ENCODE measurements at places on chromosomes 2 and 18.

GRCh38 chr2:85733121-85733960 lies 20.4 kb upstream of the ATOH8 start:
- DNase-seq = no peak

DNA sequence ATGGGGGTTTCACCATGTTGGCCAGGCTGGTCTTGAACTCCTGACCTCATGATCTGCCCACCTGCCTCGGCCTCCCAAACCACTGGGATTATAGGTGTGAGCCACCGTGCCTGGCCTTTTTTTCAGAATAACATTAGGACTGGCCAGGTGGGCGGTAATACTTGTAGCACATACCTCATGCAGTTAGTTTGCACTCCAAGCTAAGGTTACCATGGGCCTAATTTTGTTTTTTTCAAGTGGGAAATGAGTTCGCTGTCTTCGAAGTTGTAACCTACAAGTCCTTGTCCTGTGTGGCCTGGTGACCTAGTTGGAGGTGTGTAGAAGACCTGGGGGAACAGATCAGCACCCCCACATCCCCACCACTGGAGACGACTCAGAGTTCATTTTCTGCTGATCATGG lies 74.8 kb downstream of the LYPD1 start:
- DNase-seq = no peak

- no peak for DNase-seq
Observed at GRCh38 chr2:30073523-30073922, 73.3 kb upstream of the YPEL5 start.

DNA sequence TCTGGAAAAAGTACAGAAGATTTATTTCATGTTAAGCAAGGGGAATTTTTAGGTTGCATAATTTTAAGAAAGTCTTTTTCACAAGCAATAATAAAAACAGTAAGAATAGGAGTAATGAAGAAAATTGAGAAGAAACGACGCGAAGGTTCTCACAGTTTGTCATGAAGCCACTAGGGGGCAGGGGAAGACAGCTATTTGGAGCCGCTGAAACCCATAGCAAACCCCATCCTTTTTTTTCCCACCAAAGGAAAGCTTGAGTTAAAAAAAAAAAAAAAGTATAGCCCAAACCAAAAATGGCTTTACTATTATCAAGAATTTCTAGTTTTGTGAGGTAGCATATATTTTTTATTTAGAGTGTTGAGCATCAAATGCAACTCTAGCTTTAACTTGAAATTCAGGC lies 300.9 kb downstream of the PHLPP1 start:
- peak; percentile 19 for DNase-seq

GRCh38 chr2:119657466-119658145 lies 21.4 kb upstream of the TMEM177 start:
- no peak for DNase-seq

DNA sequence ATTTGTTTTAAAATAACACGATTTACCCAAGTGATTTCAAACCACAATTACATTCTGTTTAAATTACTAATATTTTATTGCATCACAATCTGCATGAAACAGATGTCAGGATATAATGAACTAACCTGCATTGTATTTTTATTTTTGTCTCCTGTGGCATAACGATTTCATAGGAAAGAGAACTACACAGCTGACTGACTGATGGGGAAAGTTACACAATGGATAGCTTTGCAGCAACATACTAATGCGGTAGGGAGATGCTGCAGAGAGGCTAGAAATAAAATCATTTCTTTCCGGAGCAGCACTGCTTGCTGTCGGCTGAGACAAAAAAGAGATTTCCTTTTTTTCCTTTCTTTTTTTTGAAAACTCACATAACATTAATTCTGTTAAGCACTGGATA lies 36.9 kb downstream of the SCN1A start:
- DNase-seq = no peak

GRCh38 chr2:17052001-17052400 lies 386.4 kb upstream of the CYRIA start:
- DNase-seq = no peak

DNA sequence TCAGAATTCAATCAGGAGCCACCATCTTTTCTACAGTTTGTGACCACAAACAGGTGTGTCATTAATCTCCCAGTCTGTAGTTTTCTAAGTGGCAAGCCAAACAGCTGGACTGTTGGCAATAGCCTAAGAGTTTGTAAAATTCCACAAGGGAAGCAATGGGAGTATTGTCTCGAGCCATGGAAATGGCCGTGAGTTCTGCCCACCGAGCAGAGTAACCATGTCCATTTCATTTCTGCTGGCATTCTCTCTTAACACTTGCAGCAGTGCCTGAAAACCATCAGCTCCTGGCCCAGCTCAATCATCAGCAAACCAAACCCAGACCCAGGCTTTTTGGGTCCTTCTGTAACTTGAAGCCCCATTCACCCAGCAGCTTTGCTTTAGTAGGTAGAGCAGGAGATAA lies 387.8 kb upstream of the CDH7 start:
- no peak for DNase-seq

DNA sequence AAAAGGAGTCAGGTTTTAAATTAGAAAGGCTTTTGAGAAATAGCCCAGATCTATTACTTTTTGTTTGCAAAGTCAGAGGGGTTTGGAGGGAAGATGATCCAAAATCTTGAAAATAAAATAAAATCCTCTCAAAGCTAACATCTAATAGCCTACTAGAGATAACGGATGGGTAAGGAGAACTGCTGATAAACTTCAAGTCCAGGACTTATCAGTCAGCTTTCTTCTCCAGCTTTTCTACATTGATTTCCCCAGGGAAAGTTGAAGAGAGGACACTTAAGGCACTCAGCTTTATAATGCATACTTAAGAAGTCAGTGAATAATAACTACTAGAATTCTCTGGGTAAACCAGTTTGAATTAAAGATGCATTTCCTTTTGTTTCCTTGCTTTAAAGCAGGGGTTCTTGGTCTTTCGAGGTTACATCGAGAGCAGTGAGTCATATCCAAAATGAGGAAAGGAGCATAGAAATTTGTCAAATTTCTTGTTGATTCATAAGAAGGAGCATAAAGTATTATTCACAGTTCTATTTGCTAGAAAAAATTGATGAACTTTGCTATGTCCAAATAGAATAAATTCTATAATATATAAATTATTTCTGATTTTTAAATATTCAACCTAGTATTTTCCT lies 43.2 kb upstream of the ITPRID2 start:
- no peak for DNase-seq

GRCh38 chr18:62767836-62768557 lies 52.7 kb downstream of the PHLPP1 start:
- DNase-seq = no peak

DNA sequence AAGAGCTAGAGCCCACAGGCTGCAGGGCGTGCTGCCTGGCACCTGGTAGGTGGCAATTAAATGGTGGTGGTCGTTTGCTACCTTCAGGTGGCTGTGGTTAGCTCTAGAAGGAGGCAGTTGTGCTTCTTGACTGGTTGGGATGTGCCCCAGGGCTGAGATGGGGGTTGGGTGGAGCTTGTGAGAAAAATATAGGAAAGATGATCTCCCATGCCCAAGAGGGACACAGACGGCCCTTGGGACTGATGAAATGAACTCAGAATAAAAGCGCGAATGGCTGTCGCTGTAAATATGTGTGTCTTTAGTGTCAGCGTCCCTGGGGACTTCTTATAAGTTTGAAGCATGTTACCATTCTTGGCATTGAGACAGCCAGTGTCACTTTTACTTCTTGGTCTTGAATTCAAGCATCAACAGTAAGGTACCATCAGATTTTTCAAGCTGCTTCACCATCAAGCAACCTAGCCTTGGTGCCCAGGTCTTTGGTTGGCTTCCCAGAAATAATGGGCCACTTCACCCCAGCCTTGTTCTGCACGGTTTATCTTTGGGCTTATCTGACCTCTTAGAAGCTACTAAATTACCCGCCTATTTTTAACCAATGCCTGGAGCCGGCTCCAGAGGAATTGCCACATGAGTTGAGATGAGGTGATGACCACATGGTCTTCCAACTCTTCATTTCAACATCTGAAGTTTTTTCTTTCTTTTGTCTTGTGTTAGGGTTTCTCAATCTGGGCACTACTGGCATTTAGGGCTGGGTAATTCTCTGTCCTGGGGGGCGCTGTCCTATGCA lies 11.9 kb downstream of the LRRFIP1 start:
- no peak for DNase-seq

DNA sequence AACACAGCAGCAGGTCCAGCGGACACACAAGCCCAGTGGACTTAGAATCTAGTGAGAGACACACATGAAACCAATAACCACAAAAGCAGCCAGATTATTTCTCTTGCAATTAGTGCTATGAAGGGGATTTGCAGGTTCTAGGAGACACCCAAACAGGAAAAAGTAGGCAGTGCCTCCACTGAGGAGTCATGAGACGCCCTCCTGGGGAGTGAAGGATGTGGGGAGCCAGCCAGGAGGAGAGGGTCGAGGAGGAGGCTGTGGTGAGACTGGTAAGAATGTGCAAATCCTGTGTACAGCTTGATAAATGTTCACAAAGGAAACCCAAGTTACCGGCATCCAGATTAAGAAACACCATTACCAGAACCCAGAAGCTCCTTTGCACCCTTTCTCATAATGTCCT lies 2.7 kb upstream of the CAPN13 start:
- no peak for DNase-seq

DNA sequence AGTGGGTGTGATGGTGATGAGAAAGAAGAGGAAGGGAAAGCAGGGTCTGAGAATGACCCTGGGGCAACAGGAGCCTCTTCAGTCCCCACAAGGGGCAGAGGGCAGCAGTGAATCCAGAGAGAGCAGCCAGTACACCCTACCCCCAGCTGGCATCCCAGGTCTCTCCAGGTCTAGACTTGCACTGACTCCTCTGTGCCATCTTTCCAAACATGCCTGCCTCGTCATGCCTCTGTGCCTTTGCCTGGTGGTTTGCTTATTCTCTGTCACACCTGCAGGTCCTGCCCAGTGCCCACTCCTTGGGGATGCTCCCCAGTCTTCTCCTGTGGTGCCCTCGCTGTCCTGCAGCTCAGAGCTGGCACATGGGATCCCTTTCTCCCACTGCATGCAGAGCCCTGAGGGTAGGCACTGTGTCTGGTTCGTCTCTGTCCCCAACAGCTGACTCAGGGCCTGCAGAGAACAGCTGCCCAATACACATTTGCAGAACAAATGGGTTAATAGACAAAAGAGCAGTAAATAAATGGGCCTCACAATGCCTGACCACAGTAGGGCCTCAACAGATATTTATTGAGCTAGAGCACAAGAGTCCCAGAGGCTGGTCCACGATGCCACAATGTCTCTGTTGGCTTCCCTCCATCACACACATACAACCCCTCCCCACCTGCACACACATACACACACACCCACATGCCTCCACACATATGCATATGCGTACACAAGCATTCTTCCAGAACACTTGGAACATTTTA lies 89.8 kb downstream of the HS1BP3 start:
- DNase-seq = no peak

DNA sequence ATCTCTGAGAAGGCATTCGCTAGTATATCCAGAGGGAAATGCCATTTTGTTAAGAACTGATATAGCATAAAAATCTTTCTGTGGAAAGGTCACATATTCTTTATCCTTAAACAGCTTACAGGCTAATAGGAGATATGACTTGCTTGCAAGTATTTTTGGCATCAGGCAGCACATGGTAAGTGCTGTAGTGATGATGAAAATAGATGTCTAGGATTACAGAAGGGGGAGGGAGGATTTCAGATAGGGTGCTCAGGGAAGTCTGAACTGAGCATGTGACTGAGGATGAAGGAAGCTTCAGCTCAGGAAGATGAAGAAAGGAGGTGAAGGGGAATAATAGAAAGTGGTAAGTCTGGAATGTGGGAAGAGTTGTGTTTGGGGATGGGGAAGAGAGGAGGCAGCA lies 158.5 kb upstream of the NOSTRIN start:
- no peak for DNase-seq

DNA sequence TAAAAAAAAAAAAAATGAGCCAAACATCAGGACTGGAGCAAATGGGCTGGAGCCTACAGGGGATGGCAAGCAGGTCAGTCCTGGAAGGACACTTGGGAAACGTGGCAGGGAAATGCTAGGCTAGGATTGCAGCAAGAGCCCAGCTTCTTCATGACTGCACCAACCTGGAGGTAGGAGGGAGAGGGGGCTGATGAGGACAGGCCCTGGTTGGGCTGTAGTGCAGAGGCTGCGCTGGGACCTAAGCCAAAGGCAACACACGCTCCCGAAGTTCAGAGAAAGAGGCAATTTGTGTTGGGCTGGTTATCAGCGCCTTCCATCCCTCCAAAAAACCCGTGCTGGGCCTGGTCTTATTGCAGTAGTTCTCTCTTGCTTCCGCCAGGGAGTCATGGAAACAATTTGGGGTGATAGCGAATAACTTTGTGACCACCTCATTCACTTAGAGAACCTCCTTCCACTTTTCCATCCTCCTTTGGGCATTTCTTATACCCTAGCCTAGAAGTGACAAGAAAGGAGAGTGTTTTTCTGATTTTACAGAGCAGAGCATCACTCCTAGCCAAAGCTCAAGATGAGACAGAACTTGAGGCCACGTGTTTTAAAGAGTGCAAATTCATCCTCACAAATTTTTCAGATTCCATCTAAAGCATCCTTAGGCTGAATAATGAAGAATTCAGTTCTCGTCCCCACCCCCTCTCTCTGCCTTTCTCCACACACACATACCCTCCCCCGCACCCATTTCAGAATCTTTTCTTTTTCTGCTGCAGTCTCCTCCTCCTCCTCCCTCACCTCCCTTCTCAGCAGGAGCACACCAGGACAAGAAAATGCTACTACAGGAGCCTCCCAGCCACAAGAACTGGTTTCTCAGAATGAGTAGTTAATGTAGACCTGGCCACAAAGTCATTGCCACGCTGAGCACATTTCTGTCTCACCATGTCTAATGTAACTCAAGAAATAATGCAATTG lies 82.5 kb upstream of the STPG4 start:
- DNase-seq = no peak

GRCh38 chr2:15127301-15127700 lies 433.8 kb downstream of the NBAS start:
- DNase-seq = no peak

- DNase-seq = no peak
Observed at GRCh38 chr18:56233595-56233994, 404.8 kb downstream of the TXNL1 start.

GRCh38 chr2:8701681-8702379 lies 20.0 kb downstream of the ID2 start:
- no peak for DNase-seq

GRCh38 chr2:151302879-151303278 lies 13.4 kb upstream of the NMI start:
- DNase-seq = no peak

- no peak for DNase-seq
Observed at GRCh38 chr2:95343429-95344214, 46.5 kb downstream of the KCNIP3 start.

GRCh38 chr18:68426731-68427315 lies 288.1 kb downstream of the TMX3 start:
- no peak for DNase-seq

Data from activated CD8-positive, alpha-beta memory T cell treated with anti-CD3 and anti-CD28 coated beads for 1 hour (primary cell).